T-helper 1 cell (primary cell): ENCODE measurements at places on chromosomes 4 and X.

GRCh38 chrX:129759576-129760061 is 20.1 kb upstream of the SASH3 start:
- DNase-seq: peak; percentile 31

DNA sequence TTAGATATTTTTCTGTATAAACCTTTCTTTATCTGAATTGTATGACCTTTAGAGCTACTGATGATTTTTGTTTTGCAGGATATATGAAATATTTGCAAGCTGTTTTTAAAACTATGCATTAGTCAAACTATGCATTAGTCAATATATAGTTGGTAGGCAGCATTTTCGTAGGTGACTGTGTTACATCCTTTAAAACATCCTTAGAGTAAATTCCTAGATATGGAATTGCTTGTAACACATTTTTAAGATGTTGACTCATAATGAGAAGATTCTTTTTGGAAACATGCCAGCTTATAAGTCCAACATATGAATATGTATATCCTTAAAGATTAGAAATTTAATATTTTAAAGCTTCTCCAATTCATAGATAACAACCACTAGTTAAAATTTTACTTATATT is 1768.5 kb downstream of the PCDH7 start:
- no peak for DNase-seq

GRCh38 chr4:87399148-87399547 is 8.2 kb upstream of the HSD17B11 start:
- DNase-seq: no peak

- DNase-seq: no peak
Observed at GRCh38 chr4:116603096-116603495, 482.3 kb downstream of the TRAM1L1 start.

DNA sequence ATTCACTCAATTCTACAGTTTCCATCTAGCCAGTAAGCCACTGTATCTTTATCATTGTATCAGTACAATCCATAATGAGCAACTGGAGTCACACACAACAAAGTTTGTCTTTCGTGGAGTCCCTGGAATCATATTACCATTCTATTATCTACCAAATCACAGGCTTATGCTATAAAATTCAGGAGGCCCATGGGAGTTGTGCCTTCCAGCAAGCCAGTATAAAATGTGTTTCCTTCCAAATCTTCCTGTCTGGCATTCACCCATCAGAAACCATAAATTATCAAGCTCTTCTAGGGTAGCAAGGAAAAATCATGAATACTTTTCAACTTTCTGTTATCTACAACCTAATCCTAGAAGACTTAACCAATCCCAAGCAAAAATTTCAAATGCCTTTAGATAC is 1383.3 kb upstream of the PCDH7 start:
- DNase-seq: no peak

DNA sequence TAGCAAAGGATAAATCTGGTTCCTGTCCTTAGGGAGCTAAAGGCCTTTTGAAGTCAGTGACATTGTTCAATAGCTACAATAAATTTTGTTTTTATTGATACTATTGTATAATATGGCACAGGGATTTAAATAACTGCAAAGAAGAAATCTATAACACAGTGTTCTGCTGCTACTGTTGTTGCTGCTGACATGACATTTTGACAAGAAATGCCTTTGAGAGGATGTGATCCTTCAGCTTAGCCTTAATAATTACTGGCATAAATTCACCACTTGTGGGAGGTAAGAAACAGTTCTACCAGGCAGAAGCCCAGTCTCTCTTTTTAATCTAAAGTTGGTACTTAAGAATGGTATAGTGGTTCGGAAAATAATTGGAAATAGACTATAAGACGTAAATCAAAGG is 4.1 kb downstream of the SULT1E1 start:
- DNase-seq: no peak

GRCh38 chrX:31747411-31747810 is 675.6 kb upstream of the FTHL17 start:
- no peak for DNase-seq

DNA sequence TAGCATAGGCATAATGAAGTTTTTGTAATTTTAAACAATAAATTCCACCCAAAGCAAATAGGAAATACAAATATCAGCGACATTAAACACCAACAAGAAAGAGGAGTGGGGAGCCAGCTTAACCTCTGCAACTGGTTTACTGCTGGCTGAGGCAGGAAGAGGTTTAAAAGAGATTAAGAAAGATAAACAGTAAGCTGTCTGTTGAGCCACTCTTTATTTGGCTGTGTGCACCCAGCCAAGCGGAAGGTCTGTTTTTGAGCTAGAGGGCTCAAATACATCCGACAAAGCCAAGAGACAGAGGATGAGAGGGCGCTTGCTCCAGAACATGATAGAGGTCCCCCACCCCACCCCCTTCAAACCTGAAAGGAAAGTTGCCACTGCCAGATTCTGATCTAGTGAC is 191.4 kb downstream of the MGST2 start:
- no peak for DNase-seq

GRCh38 chr4:168619266-168619631 is 122.4 kb downstream of the PALLD start:
- no peak for DNase-seq

DNA sequence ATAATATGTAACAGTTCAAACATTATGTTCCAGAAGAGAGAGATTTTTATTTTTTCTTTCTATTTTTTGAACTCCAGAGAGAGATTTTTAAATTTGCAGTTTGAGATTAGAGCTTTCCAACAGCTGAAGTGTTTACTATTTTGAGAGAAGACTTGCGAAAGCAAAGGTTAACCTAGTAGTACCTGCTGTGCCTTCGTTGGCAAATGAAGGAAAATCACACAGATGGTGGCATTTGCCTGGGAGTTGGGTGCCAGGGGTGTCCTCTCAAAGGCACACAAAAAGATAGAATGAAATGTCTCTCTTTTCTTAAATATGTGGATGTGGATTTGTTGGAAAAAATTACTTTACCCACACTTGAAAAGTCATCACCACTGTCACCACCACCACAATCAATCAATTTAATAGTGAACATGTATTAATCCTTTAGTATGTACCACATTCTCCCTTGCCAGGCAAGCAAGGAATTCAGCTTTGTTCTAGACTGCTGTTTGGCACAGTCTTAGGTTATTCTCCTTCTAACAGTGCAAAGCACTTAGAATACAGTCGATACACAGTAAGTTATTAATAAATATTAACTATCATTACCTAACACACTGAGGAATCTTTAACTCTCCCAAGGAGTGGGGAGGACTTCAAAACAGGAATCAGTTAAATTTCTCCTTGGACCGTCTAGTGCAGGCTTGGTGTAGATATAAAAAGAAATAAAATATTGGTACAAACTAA is 838.2 kb upstream of the FTHL17 start:
- no peak for DNase-seq
